ENCODE measurements at places on chromosomes 12 and 14.
A peak's percentile ranks its signal among the peaks of the same experiment; 100 is the strongest.

- no peak for DNase-seq
Measured at GRCh38 chr12:27279826-27280225, 35.7 kb downstream of the STK38L start.

DNA sequence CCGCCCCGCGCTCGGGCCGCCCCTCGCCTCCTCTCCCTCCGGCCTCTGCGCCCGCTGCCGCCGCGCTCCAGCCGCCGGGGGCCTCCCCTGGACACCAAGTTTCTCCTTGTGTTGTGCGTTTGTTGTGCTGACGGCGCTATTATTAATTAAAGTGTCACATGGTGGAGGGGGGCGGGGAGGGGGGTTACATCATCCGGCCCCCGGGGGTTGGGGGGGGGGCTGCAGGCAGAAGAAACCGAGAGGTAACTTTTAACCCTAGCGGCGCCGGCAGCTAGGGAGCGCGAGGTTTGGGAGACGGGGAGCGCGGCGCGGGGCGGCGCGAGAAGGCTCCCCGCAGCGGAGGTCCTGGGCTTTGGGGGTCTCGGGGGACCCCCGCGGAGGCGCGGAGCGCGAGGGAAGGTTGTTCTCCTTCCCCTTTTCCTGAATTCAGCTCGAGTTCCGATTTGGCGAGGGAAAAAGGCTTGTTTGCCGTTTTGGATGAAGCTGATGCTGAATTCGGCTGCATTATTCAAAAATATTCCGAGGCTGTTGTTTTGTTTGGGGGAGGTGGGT lies at the start of gene HRK:
Gene HRK, minus strand, starts transcription at position 117 of the 552 bp plus-strand sequence. CDS start 134 bp downstream, outside the sequence.
- DNase-seq = no peak

- DNase-seq = no peak
Measured at GRCh38 chr14:105864116-105864515, 337.7 kb downstream of the TMEM121 start.

GRCh38 chr14:98470663-98471062 lies 801.3 kb downstream of the BCL11B start:
- DNase-seq = no peak

DNA sequence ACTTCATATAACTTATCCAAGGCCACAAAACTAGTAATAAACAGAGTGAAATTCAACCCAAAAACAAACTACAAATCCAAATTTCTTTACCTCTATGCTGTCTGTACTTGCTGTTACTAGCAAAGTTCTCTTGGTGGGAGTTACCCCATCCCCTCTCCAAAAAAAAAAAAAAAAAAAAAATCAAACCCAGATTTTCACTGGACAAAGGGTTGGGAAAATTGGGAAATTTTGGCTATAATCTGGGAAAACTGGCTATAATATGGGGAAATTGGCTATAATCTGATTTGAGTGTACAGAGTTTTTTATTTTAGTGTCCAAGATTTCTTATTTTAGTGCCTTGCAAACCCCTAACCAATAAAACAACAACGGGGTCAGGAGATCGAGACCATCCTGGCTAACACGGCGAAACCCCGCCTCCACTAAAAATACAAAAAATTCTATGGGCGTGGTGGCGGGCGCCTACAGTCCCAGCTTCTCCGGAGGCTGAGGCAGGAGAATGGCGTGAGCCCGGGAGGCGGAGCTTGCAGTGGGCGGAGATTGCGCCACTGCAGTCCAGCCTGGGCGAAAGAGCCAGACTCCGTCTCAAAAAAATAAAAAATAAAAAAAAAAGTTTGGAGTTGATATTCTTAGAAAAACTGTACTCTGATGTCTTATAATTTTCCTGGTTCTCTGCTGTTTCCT lies 148.4 kb downstream of the CHST11 start:
- no peak for DNase-seq

GRCh38 chr14:104700747-104701217 lies 11.4 kb downstream of the INF2 start:
- DNase-seq = no peak

DNA sequence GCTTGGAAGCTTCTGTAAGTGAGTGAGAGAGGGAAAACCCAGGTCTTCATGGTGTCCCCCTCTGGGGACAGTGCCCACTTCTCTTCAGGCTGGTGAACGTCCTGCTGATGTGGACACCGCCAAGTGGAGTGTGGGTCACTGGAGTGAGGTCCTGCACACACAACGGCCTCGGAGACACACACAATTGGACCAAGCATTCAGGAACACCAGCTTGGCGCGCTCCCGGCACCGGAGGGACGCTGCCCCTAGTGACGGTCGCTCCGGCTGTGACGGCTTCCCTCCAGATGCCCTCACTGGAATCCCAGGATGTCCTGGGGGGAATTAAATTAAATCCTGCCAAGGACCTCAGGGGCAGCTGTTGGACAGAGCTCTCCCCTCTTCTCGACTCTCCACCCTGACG lies 123.1 kb downstream of the ZNF664 start:
- no peak for DNase-seq

GRCh38 chr14:91103116-91103515 lies 10.8 kb upstream of the DGLUCY start:
- no peak for DNase-seq

GRCh38 chr14:34113005-34113511 lies 162.2 kb upstream of the EGLN3 start:
- no peak for DNase-seq

DNA sequence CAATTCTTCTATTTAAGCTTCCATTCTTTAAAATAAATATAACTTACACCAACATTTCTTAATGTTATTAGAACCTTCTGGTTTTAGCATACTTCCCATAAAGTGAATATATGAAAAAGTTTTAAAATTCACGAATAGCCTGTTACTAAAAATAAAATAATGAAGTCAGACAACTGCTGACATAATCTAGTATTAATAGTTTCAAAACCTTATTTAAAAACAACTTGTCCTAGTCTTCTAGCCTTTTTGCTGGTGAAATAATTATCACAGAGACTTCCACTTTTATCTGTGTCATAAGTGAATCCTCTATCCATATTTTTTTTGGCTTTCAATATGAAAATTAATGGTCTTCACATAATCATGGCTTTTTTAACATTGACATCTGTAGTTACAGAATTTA lies 93.8 kb upstream of the MON2 start:
- DNase-seq = no peak

DNA sequence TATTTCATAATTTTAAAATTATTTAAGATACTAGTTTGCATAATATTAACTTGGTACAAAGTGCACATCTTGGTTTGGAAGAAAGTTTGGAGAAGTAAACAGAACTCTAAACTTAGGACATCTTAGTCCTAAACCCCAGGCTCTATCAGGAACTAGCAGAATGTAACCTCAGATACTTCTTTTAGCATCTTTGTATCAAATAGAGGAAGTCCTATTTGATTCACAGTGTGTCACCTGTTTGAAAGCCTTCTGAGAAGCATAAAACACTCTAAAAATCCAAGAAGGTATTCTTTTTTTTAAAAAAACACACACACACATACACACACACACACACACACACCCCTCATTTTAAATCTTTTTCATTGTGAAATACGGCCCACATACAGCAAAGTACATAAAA lies 12.0 kb upstream of the RNU6-7 start:
- no peak for DNase-seq

GRCh38 chr14:33386781-33387180 lies 448.1 kb downstream of the NPAS3 start:
- no peak for DNase-seq

DNA sequence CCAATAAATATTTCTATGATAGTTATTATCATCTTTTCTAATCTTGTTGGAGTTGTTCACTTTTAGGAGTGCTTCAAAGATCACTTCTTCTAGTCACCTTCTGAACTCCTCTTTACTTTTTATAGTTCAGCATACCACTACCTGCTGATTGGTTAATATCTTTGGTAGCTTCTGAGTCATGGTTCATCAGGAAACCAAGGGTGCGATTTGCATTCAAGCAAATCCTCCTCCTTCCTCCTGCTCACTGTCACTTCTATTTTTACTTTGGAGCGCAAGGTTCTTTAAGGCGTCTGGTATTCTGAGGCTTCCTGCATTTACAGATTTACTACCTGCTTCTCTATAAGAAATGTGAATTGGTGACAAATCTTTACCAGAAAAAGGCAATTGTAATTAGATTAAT lies 24.0 kb downstream of the SYT1 start:
- no peak for DNase-seq

- DNase-seq = no peak
Measured at GRCh38 chr12:123512838-123513665, 20.5 kb downstream of the RILPL1 start.

- DNase-seq = peak; percentile 36
Measured at GRCh38 chr12:106133136-106134087, 5.3 kb downstream of the NUAK1 start.

DNA sequence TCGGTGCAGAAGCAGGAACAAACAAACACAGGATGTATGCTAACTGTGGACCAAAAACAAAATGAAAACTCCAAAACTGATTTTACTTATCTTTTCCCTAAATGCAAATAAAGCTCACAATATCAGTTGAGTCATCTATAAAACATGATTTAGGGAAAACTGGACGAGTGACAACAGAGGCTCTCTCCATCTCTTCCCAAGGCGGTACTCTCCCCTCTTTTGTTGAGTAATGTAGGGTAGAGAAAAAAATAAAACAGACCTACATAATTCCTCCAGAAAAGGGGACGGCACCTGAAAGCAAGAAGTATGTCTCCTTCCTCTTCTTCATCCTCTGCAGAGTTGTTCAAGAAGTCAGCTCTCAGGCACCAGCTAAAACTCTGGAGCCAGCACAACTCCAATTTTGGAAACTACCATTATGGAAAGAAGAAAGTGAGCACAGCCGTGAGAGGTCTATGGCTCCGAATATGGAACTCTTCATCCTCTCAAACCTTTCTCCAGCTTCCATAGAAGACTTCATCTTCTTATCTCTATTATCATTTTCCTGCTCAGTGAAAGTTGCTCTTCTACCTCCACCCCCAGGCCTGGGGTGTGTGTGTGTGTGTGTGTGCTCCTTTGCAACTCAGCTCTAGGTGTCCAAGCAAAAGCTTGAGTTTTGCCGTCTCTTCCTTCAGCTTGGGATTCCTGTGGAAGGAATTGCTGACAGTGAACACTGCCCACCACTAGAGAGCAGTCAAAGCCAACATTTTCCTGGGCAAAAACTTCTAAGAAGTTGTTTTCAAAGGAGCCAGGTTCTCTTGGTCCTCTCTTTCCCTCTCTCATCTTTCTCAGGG lies 155.4 kb downstream of the DIO2 start:
- peak; percentile 12 for DNase-seq

DNA sequence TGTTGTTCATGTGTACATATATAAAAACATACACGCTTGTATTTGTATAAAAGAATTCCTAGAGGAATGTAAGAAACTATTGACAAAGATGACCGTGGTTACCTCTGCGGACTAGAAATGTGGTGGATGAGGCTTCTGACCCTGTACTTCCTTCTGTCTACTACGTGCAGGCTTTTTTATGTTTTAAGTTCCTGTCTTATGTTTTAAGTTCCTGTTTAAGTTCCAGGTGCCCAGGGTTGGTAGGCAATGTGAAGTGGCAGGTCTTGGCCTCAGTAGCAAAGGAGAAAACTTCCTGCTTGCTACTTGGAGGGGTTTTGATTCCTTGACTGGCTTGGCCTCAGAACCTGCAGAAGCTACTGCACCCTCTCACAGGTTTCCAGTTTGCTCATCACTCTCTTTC lies 11.6 kb downstream of the POMT2 start:
- DNase-seq = no peak

DNA sequence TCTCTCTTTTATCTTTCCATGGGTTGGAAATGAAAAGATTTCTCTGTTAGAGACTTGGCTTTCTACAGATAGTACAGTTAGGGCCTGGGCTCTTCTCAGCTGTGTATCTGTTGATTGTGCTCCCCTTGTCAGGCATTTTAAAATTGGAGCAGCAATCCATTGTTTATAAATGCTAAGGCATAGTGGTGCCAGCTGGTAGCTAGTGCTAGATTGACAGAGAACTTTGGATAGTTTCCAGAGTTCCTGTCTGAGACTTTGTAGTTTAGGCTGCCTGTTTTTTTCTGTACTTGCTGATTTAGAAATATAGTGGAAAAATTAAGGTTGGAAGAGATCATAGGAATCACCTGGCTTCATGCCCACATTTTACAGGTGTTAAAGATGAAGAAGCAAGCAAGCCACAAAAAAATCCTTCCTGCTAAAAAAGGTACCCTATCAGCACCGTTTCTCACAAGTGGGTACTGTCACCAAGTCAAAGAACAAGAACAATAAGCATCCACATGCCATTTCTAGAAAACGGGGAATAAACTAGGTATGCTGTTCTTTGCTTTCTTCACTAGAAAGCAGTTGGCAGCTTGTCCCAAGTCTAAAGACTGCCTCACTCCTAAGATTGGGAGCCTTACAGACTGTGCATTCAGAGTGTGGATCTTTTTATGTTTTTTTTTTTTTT lies 6.2 kb downstream of the TTLL5 start:
- no peak for DNase-seq

DNA sequence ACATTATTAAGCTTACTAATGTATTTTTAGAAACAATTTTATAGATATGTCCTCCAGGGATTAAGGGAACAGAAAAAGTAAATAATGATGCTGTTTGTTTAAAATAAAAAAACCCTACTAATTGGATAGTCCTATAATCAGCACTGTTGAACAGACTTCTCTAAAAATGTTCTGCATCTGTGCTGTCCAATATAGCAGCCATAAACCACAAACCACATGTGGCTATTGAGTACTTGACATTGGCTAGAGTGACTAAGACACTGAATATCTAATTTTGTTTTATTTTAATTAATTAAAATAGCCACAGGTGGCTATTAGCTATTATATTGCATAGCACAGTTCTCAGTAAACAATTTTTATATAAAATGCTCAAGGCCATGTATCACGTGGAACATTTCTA lies 210.4 kb downstream of the DPY19L2 start:
- no peak for DNase-seq

DNA sequence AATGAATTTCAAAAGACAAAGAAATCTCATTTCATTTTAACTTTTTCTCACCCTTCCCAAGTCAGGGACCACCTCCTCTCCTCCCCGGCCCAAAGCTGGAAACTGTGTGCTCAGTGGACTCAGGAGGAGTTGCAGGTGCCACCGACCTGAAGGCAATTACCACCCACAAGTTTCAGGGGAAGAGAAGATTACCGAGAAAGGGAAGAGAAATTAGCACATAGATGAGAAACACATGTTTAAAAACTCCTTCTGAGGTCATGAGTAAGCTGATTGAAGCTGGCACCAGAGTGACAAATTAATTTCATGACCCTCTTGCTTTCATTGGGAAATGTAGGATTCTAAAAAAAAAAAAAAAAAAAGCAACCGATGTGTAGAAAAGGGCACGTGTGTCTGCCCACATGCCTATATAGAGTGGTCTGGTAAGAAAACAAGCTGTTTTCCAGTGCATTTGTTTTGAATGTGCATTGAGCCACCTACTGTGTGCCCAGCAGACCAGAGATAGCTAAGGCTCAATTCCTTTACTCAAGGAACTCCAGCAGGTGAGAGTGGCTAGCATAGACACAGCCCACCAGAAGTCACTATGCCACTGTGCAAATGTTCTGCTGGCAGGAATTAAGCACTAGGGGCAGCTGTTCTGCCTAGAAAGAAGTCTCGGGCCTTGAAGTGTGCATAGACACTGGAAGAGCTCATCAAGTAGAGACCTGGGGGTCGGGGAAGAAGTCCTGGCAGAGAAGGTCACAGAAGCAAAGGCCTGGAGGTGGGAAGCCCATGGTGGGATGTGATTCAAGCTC lies 30.5 kb downstream of the DPF3 start:
- DNase-seq = no peak

GRCh38 chr12:1083889-1084262 lies 92.9 kb downstream of the ERC1 start:
- no peak for DNase-seq

GRCh38 chr12:93577222-93577621 lies 4.7 kb downstream of the SOCS2 start:
- no peak for DNase-seq

- no peak for DNase-seq
Measured at GRCh38 chr12:32390572-32391219, 8.7 kb upstream of the FGD4 start.
